CD4-positive, alpha-beta T cell treated with Interleukin-21 for 1 hour (primary cell): ENCODE measurements at places on chromosomes 1 and 21.
A peak's percentile ranks its signal among the peaks of the same experiment; 100 is the strongest.

DNA sequence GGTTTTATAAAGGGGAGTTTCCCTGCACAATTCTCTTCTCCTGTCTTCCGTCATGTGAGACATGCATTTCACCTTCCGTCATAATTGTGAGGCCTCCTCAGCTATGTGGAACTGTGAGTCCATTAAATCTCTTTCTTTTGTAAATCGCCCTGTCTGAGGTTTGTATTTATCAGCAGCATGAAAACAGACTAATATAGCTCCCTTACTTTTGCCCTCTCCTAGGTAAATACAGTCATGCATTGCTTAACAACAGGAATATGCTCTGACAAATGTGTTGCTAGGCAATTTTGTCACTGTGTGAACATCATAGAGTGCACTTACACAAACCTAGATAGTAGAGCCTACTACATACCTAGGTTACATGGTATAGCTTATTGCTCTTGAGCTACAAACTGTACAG lies 616.8 kb downstream of the RWDD3 start:
- no peak for DNase-seq

DNA sequence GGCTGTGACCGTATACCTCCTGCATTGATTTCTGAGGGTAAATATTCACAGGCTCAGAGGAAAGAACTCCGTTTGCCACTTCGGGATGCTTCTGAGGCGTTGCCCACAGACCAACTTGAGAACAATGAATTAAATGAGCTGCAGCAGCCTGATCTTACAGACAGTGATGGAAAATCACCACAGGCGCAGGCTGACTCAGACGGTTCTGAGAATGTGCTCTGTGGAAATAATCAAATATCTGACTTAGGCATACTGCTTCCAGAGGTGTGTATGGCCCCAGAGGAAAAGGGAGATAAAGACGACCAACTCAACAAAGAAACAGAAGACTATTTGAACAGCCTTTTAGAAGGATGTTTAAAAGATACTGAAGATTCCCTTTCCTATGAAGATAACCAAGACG lies 76.7 kb upstream of the SCCPDH start:
- no peak for DNase-seq

GRCh38 chr1:53400761-53401674 lies 58.2 kb upstream of the DMRTB1 start:
- DNase-seq = no peak

DNA sequence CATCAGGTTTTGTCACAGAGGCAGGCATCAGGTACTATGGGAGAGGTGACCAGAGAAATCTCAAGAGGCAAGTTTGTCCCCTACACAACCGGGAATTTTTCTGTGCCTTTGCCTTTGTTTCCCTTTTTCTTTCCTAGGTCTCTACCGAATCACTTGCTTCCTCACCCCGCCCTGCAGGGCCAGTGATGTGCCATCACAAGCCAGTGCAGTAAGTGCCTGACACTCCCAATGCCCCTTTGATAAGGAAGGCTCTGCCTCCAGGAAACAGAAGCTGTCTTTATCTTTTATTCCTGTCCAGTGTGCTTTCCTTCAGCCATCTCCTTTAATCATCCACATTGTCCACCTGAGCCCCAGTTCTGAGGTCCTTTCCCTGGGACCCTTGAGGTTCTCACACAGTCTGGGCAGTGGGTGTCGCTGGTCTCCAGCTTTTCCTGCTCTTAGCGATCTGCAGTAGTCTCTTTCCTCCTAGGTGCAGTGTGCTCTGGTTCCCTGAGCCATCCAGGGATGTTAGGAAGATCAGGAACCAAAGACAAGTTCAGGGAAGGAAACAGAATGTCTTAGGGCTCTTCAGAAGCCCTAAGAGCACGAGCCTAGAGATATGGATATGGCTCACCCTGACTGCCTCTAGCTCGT lies 36.6 kb downstream of the GJA5 start:
- DNase-seq = peak; percentile 37

DNA sequence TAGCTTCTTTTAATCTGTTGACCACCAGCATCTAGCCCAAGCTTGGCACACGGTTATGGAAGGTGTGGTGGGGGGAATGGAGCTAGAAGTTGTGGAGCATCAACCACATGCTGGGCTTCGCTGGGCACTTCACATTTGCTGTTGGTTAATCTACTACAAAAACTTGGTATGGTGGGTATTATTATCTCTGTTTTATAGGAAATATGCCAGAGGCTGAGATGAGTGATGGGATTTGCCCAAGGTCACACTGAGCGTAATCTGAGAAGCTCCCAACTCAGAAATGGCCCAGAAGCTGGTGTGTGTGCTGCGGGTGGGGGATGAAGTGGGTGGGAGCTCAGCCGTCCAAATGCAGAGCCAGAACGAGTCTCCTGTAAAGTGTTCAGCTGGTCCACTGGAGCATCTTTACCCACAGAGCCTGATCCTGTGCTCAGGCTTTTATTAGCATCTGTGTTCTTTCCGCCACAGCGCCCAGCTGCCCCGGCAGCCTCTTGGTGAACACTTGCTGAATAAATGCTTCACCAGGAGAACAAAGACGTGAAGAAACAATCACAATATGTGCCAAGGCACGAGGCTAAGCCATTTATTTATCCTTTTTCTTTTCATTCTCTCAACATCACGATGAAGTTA lies 98.6 kb upstream of the JUN start:
- no peak for DNase-seq

DNA sequence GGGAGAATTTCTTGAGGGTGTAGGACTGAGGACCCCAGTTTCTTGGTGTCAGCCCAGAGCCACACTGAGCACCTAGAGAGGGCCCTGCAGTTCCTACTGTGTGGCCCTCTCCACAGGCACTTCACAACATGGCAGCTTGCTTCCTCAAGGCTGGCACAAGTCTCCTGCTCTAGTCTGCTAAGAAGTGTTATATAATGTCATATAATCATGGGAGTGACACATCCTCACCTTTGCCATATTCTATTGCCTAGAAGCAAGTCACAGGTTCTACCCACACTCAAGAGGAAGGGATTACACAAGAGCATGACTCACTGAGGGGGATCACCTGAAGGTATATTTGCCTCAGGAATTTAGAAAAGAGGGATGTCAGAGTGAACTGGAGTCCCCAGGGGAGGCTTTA lies 5.5 kb upstream of the SNX27 start:
- no peak for DNase-seq

DNA sequence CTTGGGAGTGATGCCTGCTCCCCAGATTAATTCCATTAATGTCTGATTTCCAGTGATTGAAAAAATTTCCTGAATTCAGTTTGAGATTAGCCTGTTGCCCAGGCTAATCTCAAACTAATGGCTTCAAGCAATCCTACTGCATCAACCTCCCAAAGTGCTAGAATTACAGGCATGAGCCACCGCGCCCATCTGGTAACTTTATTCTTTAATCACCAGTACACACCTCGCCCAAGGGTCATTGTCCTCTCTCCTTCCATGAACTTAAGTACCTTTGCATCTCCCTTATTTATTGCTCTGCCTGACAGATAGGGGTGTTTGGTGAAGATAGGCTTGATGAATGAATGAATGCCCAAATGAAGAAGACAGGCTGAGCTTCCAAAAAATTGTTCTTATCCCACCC lies 366.5 kb downstream of the SIPA1L2 start:
- DNase-seq = no peak

DNA sequence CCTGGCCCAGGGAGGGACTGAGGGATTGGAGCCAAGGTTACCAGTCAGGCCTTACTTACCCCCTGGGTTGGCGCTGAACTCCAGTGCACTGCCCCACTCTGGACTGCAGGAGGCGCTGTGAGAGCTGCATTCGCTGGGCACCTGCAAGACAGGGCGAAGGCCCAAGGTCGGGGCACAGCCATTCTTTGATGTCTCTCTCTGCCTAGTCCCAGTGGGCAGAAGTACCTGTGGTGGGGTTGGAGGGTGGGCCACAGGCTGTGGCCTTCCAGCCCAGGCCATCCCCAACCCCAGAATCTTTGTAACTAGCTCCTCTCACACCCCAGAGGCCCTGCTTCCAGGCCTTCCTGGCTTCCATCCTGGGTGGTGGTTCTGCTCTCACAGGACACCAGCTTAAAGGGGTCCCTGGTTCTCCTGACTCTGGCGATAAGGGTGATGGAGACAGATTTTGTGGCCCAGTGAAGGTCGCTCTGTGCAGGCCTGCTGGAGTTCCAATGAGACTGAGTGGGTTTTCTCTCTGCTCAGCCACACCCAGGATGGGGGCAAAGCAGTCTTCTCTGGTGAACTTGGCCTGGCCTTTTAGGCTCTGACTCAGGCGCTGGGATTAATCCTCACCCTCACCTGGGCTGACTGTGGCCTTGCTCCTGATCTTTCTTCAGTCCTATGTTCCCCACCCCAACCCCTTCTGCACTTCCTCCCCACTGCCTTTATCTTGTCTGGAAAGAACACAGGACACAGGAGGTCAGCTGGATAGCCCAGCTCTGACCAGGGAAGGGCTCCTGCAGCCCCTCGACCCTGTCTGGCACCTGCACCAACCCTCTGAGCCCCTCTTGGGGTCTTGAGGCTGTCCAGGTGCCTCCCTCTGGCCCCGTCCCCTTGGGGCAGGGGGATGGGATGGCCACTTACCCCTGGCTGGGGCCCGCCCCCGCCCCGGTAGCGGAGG lies 954 bp downstream of the MYOG start:
- DNase-seq = no peak

DNA sequence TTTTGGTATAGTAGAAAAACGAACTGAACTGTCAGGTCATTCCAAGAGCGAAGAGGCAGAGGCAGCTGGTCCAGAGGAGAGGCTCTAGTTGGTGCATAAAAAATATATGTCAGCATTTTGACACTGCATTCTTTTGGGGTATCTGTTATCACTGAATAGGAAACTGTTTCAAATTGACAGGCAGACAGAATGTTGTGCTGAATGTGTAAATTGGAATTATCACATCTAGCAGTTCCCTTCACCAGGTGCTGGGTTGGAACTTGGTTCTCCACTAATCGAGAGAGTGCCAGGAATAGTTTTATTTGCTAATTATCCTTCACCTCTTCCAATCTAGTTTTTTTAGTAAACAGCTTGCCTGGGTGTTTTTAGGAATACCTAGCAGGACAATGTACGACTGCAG lies 52.2 kb downstream of the ADGRL2 start:
- DNase-seq = no peak

GRCh38 chr1:207828485-207829158 lies 76.8 kb downstream of the CD46 start:
- DNase-seq = peak; percentile 76

DNA sequence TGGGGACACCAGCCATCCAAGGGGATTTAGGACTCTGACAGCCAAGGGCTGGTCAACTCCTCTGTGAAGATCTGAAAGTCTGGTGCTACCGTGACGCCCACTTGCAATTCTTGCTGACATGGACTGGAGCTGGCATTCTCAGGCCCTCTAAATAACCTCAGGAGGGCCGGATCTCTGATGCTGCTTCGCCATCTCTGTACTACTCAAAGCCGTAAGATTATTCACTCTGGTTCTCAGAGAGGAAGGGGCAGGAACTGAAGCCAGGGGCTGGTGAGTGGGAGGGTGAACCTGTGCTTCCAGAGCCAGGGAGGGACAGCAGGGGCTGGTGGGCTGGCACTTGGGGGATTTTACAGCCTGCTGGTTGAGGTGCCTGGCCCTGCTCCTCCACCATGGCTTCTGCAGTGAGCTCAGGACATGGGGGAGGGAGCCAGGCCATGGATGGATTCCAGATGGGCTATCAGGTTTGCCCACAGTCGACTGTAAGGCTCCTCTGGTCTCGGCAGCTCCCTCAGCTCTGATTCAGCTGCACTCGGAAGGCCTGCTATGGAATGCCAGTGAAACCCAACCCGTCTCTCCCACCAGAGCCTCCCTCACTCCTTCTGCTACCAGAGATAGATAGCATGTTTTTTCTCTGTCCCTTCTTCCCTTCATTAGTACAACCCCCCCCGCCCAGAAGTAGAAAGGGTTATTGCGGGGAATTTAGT lies 84.5 kb downstream of the PLXNA2 start:
- no peak for DNase-seq

DNA sequence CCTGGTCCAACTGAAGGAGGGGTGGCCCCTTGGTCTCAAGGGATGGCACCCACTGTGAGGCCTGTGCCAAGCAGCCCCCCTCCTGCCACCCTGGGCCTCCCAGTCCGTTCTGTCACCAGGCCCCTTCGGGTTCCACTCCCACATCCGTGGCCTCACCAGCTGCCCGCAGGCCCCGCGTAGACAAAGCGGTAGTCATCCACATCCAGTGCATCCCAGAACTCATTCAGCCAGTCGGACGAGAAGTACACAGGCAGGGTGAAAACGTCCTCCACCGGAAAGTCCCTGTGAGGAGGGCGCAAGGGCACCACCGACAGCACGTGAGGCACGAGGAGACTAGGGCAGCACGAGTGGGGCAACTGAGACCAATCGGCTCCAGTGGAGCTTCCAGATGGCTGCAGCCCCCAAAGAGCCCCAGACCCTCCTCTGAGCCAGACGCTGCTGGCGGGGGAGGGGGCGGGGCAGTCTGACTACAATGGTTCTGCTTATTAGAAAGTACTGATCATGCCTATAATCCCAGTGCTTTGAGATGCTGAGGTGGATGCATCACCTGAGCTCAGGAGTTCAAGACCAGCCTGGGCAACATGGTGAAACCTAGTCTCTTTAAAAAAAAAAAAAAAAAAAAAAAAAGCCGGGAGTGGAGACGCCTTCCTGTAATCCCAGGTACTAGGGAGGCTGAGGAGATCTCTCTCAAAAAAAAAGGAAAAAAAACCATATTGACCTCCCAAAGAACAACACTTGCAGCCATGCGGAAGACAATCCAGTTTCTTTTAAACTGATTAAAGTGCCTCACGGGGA lies 1.2 kb downstream of the JMJD4 start:
- DNase-seq = no peak

- DNase-seq = no peak
Observed at GRCh38 chr1:221078260-221078965, 199.2 kb downstream of the HLX start.

DNA sequence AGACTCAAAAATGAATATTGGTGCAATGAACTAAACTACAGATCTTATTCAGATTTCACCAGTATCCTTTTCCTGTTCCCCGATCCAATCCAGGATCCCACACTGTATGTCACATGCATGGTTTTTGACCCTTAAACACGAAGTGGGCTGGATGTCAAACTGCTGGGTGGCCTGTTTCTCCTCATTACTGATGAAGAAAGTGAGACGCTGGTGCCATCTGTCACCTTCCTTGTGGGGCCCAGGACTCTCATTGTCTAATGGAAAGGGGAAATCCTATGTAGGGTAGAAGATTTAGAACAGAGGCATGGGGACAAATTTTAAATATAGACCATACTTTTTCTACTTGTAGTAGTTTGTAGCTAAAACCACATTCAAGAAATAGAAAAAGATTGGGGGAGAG lies 56.2 kb downstream of the DISC1 start:
- DNase-seq = no peak

DNA sequence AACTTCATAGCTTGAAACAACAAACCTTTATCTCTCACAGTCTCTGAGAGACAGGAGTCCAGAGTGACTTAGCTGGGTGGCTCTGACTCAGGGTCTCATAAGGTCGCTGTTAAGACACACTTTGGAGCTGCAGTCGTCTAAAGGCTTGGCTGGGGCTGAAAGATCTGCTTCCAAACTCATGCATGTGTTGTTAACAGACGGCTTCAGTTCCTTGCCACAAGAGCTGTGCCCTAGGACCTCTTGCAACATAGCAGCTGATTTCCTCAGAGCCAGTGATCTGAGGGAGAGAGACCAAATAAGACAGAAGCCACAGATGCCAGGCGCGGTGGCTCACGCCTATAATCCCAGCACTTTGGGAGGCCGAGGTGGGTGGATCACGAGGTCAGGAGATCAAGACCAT lies 176.8 kb downstream of the DISC1 start:
- DNase-seq = no peak
